8988T (cell line): ENCODE measurements at places on chromosomes 13 and 19.

DNA sequence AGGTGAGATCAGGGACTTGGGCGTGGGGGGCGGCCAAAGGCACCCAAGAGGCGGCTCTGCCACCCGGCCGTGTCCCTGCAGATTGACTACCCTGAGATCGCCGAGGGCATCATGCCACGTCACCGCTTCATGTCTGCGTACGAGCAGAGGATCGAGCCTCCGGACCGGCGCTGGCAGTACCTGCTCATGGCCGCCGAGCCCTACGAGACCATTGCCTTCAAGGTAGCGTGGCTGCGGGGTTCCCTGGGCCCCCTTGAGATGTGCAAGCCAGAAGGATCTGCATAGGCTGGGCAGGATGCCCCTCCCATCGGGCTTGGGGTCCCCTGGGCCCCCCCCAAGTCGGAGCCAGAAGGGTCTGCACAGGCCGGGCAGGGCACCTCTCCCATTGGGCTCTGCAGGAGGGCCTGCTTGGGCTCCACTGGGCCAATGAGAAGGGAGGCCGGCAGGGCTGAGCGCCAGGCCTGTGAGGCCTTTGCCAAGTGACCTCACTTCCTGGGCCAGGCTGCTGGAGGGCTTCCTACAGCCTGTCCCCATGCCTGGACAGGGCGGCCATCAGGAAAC is 2.2 kb upstream of the AMH start:
- no peak for DNase-seq

DNA sequence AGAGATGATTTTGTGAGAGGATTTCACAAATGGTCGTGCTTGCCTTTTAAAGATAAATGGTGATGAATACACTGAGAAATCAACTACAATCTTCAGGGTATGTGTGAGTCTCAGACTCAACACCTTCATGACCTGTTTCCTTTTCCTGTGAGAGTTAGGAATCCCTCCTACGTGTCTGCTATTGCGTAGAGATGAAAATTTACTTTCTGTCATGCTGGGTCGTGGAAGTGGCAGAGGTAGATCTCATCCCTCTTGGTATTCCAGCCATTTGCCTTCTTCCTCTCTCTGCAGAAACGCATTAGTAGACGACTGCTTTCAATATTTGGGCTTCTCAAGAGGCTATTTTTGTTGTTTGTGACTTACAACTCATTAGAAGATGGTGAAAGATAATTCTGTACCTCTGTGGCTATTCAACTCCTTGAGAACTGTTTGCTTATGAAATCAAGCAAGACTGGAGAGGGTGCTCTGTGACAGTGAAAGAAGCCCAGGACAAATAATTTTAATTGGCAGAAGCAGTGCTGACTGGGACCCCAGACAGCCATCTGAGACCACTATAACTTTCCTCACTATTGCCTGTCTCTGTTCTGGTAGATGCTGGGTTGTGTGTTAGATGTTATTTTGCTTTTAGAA is 233.1 kb downstream of the LACC1 start:
- no peak for DNase-seq

- DNase-seq: no peak
These were observed 291.3 kb downstream of the MTUS2 start for GRCh38 chr13:29111446-29111845.

GRCh38 chr19:14072535-14073260 is at the start of gene MISP3:
Gene MISP3, plus strand, starts transcription at chr19:14072786. Its CDS starts 524 bp downstream, at chr19:14073310.
- DNase-seq: no peak
